Epithelial cell of esophagus (primary cell): ENCODE measurements at places on chromosomes 5 and 9.

- DNase-seq = peak; percentile 95
These were observed 12.7 kb downstream of the CSF2 start for GRCh38 chr5:132086277-132086794.

- no peak for DNase-seq
These were observed 33.2 kb downstream of the PRDM6 start for GRCh38 chr5:123122273-123122672.

DNA sequence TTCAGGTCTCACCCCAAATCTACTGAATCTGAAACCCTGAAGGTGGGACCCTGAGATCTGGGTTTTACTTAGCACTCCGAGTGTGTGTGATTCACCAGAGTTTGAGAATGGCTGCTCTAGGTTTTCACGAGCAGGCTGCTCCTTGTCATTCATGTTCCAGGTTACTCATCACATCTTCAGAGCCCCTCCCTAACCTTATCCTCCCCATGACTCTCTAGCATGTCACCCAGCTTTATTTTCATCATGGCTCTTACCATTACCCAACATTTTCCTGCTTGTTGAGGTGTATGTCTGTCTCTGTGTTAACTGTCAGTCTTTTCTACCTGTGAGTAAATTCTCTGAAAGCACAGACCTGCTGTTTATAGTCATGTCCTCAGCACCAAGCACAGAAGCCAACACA, 319.2 kb downstream of the NSG2 start:
- DNase-seq = peak; percentile 38

- peak; percentile 19 for DNase-seq
These were observed at the start of gene IL7R for GRCh38 chr5:35856765-35857351. Gene IL7R (plus strand): TSS chr5:35856891. CDS start chr5:35856978, 87 bp downstream.

DNA sequence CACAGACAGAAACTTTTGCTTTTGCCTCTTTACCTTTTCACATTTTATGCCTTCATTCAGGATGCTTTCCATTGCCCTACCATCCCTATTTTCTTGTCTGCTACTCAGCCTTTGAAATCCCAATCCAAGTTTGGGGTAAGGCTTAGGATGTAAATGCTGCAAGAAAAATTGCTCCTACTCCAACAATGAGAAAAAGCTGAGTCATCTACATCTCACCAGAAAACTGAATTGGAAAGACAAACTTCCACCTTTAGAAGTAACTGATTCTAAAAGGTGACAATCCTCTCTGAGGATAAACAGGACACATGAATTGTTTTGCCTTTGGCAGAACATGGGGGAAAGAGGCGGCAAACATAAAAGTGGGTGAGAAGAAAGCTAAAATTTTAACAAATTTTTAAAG, 295.6 kb downstream of the NR2F1-AS1 start:
- no peak for DNase-seq

GRCh38 chr5:179373101-179373934, 28.1 kb upstream of the ADAMTS2 start:
- no peak for DNase-seq

DNA sequence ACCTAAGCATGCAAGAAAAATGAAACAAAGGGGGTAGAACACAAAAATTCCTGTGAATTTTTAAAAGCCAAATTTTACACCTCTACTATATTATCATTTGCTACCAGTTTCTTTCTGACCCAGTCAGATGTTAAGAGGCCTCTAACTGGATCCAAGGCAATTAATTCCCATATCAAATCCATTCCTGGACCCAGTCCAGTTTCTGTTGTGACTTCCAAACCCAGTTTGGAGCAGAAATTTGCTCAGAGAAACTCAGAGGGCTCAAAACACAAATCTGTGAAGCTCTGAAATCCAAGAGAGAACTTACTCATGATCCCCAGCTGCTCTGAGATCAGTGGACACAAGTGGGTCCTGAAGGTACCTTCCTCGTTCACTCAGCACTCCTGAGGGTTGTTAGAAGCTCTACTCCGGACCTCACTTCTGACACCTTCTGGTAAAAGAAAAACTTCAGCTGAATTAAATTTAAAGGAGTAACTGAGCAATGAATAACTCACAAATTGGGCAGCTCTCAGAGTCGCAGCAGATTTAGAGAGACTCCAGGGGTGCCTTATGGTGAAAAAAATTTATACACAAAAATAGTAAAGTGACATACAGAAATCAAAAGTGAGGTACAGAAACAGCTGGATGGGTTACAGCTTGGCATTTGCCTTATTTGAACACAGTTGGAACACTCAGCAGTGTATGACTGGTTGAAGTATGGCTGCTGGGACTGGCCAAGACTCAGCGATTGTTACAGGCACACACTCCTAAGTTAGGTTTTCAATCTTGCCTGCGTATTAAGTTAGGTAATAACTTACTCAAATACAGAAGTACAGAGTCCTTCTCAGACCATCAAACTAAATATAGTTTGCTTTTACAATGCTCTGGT, 32.4 kb downstream of the INSL4 start:
- DNase-seq = peak; percentile 45

- peak; percentile 50 for DNase-seq
These were observed 1.0 kb downstream of the TLE4 start for GRCh38 chr9:79572608-79573411.

GRCh38 chr9:91933556-91934352, 16.3 kb downstream of the ROR2 start:
- no peak for DNase-seq

- peak; percentile 58 for DNase-seq
These were observed 134.9 kb upstream of the CDKN2B start for GRCh38 chr9:22143799-22144625.

DNA sequence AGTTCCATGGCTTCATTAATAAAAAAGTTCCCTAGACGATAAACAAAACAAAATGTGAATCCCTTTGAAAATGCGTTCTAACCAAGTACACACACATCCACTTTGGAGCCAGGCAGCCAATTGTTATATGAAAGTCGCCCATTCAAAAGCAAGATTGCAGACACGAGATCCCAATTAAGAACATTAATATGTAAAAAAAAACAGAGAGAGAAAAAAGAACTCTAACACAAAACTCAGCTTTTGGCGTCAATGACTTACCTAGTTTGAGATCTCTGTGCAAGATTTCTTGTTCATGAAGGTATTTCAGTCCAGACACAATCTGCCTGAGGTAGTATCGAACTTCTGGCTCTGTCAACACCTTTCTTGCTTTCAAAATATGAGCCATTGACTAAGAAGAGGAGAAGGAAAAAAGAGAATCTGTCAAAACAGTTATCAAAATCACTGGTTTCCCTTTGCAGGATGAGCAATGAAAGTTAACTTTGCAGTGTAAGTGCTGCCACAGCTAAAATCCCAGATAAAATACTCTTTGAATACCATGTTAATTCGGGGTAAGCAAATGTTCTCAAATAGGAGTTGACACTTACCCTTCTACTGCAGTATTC, 1.6 kb downstream of the PLK2 start:
- DNase-seq = no peak

DNA sequence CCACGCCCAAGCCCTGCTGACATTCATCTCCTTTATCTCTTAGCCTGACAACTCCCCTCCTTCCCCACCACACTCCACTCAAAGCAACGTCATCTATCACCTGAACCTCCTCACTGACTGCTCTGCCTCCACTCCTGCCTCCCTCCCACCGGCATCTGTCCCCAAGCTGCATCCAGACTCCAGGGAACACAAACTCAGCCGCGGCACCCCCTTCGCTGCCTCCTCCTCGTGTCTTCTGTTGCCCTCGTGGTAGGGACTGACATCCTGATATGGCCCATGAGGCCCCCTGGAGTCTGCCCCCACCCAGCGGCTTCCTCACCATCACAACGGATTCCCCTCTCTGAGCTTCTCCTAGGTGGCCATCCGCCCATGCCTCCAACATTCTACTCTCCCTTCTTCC, 101.0 kb upstream of the TAS2R1 start:
- DNase-seq = no peak

- DNase-seq = no peak
These were observed 59.8 kb downstream of the MARCHF3 start for GRCh38 chr5:126970517-126971017.

- no peak for DNase-seq
These were observed 50.6 kb downstream of the WHRN start for GRCh38 chr9:114454652-114455051.

GRCh38 chr9:110799396-110799795, 130.8 kb downstream of the MUSK start:
- DNase-seq = no peak

GRCh38 chr9:15572200-15572770, 19.4 kb downstream of the CCDC171 start:
- DNase-seq = no peak

- DNase-seq = no peak
These were observed 10.9 kb downstream of the NME5 start for GRCh38 chr5:138128334-138128733.

GRCh38 chr5:75660678-75661465, 49.6 kb downstream of the ANKDD1B start:
- no peak for DNase-seq

GRCh38 chr5:77379558-77380061, 112.5 kb downstream of the WDR41 start:
- peak; percentile 27 for DNase-seq

DNA sequence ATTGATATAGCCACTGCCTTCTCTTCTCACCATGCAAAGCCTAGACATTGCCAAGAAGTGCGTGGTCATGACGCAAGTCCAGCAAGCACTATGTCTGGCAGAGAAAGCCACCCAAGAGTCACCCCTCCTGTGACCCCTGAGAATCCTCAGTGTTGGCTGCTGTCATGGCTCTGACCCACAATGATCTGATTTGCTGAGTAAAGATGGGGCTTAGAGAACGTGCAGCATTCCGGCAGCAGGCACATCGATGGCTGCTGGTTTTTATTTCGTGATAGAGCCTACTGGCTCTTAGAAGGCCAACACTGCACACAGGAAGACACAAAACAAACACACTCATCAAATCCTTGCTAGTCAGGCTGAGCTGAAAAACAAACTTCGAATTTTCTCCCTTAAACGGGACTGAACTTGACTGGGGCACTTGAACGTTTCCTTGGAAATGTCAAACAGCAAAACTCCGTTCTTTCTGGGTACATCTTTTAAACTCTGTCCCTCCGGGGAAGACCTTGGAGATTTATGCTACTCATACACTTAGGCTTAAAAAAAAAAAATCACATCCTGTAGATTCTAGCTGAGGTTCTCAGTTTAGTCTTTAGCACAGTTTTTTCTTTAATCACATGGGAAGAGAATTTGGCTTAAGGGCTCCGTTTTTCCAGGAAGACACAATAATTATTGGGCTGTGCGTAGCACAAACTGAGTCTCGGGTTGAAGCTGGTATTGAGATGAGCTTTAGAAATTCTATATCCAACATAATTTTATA, 88.2 kb upstream of the BASP1 start:
- DNase-seq = no peak

GRCh38 chr9:134356496-134357470, 30.5 kb downstream of the RXRA start:
- DNase-seq = peak; percentile 83

DNA sequence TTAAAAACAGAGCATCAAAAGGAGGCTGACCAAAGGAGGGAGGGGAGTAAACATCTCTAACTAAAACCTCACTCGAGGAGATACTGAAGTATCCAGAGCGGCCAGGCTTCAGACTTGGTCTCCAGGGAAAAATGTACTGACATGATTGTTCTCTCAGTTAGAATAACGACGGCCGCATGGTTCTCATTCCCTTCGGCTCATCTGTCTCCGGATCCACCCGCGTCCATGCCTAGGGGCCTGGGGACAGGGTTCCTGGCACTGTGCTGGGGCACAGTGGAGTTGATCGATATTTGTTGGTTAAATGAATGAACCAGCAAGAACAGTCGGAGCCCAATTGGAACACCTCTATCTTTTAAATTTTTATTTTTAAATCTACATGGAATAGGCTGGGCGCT, 167.1 kb upstream of the PHYKPL start:
- DNase-seq = no peak

GRCh38 chr9:86909388-86909787, 37.9 kb downstream of the GAS1 start:
- peak; percentile 5 for DNase-seq

- no peak for DNase-seq
These were observed 42.6 kb upstream of the KCNN2 start for GRCh38 chr5:114319236-114319635.

DNA sequence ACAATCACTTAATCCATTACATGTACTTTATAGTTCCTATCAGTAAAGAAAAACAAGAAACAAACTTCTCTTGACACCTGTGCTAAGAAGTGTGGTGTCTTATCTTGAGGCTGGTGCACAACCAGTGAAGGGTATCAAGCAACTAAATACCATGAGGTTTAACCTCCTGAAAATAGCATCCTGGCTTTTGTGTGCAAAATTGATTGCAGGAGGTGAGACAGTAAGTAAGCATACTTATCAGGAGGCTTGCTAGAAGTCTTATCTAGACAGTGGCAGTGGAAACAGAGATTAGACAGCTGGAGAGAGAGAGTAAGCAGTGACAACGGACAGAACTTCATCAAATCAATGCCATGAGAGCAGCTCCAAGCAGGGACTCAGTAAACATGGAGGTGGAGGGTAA, 730.3 kb downstream of the DNAH5 start:
- no peak for DNase-seq

GRCh38 chr9:106449336-106449927, 413.5 kb upstream of the ZNF462 start:
- DNase-seq = no peak

DNA sequence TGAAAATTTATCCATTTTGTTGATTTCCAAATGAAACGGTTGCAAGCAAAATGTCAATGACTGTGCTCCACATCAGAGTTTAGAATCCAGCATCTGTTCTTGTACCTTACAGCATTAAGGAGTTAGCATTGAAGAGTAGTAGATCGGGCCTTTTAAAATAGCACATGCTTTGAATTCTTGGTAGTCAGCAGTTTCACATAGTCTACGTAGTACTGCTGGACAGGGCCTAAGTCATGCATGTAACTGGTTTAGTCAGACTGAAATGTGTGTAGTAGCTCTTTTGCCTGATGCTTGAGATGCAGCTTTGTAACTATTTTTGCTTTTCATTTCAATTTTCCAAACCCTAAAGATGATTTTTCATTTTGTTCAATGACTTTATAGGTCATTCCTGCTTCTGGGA, 19.8 kb downstream of the LECT2 start:
- peak; percentile 19 for DNase-seq

DNA sequence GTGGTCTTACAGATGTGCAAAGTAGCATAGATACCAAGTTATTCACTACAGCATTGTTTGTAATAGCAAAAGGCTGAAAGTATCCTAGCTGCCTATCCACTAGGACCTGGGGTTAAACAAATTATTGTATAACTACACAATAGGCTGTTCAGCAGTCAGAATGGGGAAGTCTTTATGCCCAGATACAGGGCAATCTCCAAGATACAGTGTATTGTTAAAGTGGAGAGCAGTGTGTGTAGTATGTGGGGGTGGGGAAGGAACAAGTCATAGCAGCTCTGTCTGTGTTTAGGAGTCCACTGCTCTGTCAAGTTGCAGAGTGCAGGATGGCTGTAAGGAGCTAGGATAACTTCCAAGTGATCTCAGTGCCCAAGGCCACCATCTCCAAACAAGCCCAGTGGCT, 5.5 kb downstream of the PCYOX1L start:
- no peak for DNase-seq

- DNase-seq = no peak
These were observed 46.7 kb upstream of the MAMDC2 start for GRCh38 chr9:69996967-69997366.

DNA sequence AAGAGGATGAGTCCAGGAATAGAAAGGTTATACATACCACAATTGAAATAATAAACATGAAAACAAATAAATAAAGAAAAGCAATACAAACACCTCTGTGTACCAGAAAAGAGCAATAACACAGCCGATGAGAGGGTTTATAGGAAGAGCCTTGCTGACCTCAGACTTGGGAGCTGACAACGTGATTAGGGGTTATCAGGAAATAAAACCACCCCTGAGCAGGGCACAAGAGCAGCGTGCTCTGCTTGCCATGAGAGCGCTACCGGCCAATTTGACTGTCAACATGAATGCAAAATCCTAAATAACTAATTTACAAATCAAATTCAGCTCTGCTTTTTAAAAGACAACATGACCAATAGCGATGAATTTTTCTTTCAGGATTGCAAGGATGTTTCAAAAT, 2.6 kb upstream of the FREM1 start:
- no peak for DNase-seq
